Panc1 (cell line): ENCODE measurements at places on chromosomes 5 and 9. TPM values are rescaled to one million over a fixed set of nuclear protein-coding genes. Genes with fewer than 3 reads are reported as not detected.

SMIM33 gene
- total RNA-seq, result not detected

SLC6A3 gene
- 0.05 TPM for total RNA-seq

PRELID1 gene
- total RNA-seq, result 275 TPM

SLC6A19 gene
- total RNA-seq, result 0.23 TPM

JAKMIP2 gene
- not detected for total RNA-seq

DMRTA1 gene
- total RNA-seq, result 1.8 TPM

RNF183 gene
- total RNA-seq, result not detected

FAM221B gene
- total RNA-seq, result not detected

CDH9 gene
- 0.10 TPM for total RNA-seq

LPAR1 gene
- 11.0 TPM for total RNA-seq

RASEF gene
- total RNA-seq, result 2.9 TPM

CCL27 gene
- 0.95 TPM for total RNA-seq

FOXD4L5 gene
- 0.08 TPM for total RNA-seq

MEGF10 gene
- total RNA-seq, result not detected

SAXO1 gene
- not detected for total RNA-seq

FRRS1L gene
- 2.3 TPM for total RNA-seq

TMC1 gene
- 0.36 TPM for total RNA-seq

SPINK14 gene
- not detected for total RNA-seq

BAAT gene
- total RNA-seq, result 0.08 TPM

LCN1 gene
- total RNA-seq, result not detected
